Stimulated activated CD8-positive, alpha-beta memory T cell treated with anti-CD3 and anti-CD28 coated beads, Interleukin-4, amount 100 ng/mL, for 48 hours (primary cell): ENCODE measurements at places on chromosomes 1 and 21.

DNA sequence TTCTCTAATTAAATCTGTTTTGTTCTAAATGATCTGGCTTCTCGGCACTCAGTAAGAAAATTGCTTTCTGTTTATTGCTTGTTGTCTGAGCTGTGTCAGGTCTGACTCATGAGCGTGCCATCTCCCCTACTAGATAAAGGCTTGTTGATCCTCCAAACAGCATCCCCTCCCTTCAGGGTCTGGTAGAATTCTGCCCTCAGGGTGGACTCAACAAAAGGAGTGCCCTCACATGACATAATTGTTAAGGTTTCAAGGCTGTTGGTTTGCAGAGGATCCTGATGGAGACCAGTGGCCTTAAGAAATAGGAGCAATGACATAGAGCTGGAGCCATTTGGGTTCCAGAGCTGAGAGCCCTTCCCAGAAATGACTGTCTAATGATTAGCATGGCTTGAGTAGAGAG, 36.0 kb upstream of the ATP2B4 start:
- no peak for DNase-seq

DNA sequence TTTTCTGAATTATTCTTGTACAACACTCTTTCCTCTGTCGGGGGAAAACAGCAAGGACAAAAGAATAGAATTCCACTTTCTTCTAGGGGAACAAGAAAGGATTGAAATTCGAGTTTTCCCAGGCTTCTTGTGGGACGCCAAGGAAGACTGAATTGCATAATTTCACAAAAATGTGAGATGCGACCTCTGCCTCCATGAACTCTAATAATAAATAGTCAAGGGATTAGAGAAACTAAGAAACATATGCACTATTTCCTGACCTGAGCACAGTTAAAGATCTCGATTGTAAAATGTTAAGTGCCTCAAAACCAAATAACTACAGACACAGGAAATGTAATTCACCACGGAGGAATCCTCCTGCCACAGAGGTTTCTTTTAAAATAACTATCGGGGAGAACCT, 117.3 kb upstream of the MARK1 start:
- no peak for DNase-seq

- DNase-seq: no peak
Measured at GRCh38 chr1:170518965-170519364, 13.0 kb upstream of the GORAB start.

DNA sequence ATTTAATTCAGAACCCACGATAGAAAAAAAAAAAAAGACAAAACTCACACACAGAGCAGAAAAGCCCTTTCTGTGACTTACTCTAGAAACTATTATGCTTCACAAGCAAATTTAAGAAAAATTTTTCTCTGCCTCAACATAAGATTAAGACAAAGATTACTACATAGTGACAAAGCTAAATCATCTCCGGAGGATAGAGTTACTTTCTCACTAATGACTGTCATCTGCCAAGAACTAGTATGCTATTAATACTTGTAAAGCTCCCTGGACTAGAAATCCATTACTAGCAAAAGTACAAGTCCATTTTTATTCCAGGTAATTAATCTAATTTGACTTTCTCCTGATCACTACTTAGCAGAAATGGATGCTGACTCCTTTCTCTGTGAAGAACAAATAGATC, 25.9 kb downstream of the GREM2 start:
- DNase-seq: no peak
